ENCODE measurements at places on chromosomes 4 and X.

DNA sequence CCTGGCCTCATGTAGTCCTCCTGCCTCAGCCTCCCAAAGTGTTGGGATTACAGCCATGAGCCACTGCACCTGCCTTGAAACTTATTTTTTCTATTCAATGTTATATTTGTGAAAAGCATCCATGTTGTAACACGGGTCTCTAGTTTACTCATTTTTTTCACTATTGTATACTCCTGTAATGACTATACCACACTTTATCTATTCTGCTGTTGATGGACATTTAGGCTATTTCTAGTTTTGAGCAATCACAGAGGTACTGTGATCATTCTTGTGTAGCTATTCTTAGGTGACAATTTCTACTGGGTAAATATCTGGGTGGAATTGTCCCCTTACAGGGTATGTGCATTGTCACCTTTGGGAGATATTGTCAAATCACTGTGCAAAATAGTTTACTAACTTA is 3.6 kb downstream of the DRP2 start:
- no peak for DNase-seq

DNA sequence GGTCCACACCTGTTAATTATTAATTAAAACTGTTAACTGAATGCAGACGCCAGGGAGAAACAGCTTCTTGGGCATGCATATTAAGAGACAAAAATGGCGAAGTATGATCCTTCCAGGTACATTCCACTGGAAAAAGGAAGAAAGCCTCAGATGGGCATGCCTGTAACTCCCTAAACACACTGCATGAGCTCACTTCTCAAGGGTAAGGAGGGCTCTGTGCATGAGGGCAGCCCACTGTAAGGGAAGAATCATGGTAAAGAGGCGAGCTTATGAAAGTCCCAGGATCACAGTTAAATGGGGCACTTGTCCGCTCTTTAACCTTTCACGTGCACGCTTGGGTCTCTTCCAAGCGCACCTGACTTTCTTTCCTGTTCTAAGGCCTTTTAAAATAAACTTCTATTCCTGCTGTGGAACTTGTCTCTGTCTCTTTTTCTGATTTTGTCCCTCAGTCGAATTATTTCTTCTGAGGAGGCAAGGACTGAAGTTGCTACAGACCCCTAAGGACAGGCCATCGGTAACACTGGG is 321.7 kb downstream of the PPP1R2C start:
- no peak for DNase-seq

DNA sequence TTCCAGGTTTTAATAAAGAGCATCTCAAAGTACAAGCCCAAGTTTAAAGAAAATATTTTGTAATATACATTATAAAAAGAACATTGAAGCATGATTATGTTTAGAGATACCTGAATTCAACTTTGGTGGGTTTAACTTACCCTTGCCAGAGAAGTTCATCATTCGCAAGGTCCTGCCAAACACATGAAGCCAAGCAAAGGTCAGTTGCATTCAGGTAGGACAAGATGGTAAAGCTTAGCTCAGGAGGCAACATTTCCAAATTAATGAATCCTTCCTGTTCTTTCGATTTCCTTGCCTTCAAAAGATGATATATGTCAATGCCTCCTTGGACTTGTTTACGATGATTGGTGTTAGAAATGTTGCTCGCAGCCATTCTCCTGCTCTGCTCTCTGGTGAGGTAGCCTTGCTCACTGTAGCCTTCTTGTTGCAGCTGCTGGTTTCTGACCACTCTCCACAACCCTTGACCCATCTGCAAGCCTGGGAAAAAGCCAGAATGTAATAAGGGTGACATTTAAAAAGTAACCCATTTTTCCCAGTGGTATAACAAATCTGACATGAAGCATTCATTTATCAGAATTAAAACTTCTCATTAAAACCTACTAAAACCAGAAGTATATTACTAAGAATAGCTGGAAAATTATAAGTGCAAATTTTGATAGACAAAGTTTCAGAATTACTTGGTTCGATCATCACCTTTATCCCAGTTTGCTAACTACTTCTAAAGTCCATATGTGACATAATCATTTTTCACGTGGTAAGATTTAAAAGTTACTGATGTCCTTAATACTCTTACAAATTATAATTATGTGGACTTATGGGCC is 20.6 kb downstream of the FBXO8 start:
- DNase-seq, result no peak

- no peak for DNase-seq
Observed at GRCh38 chrX:7841084-7841805, 1.7 kb upstream of the VCX start.

DNA sequence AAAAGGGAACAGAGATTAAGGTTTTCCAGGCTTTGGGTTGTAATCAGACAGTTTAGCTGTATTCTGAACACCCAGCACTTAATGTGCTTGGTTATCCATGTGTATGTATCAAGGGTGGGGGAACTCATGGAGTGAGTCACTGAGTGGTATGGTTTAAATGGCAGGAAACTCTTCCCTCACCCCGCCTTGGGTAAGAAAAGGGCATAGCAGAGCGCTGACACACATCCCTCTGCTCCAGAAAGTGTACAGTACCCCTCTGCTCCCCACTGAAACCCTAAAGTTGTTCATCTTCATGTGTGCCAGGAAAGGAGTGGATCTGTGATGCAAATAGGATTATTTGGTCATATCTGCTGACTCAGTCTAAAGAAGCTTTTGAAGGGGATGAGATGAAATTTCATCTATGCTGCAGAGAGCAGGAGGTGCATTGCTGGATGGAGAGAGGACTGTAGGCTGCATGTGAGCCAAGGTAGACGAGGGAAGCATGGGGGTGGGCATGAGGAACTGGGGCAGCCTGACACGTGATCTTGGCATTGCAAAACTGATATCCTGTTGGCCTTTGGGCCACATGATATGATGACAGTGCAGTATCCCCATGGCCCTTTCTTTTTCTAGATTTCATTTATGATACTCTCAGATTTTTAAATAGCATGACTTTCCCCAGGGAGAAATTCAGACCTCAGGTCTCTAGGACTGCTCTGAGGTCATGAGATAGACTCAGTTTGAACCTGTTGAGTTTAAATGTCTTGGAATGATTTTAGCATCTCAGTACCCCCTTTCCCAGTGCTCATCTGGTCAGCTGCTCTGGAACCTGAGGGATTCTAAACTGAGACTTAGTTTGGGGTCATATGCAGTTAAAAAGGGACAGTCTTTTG is 84.8 kb downstream of the TMEM164 start:
- no peak for DNase-seq

GRCh38 chrX:154750301-154751202 is at the start of gene GAB3:
GAB3 (minus strand) TSS chrX:154751077; CDS start chrX:154751025, 52 bp downstream.
- no peak for DNase-seq

DNA sequence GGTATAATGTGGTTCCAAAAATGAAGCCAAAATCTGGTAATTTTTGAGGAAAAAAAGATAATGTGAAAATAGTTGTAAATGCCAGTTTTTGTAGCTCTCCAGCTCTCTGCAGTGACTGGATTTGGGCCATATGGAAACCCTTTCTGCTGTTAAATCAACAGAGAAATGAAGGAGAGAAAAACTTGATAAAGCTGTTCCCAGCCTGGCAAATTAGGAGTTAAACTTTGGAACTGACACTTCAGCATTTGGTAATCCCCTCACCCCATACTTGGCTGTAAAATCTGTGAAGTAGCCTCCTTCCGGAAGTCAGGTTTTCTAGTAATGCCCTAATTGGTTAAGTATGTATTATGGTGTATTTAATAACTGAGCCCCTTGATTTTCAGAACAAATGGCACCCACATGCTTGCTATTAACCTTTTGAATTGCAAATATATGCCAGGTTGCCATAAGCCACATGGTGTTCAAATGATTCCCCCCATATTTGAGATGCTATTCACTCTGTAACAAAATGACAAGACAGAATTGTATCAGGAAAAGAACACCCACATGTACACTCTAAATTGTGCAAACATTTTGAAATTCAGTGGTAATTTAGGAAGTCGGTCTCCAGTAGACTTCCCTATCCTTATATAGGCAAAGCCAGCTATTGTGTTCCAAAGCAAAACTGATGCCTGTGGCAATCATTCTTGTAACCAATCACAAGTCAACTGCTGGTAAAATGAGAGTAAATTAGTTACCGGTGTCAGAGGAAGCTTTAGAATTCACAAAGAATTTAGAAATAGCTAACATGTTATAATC is 96.3 kb upstream of the ADAMTS3 start:
- no peak for DNase-seq

DNA sequence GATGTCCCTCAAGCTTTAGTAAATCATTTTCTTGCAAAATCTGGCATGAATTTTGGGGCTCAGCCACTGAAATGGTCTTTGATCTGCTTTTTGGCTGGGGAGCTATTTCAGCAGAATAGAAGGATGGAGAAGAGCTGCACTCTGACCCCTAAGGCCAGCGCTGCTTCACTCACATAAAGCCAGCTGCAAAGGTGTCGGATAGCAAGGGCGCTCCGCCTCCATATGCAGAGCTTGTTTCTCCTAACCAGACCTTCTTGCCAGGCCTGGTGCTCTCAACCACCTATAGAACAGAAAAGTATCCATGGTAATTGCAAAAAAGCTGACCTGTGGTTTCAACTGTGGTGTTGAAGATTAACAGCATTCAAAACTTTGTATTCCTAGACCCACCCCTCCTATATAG is 24.1 kb upstream of the COQ2 start:
- no peak for DNase-seq

DNA sequence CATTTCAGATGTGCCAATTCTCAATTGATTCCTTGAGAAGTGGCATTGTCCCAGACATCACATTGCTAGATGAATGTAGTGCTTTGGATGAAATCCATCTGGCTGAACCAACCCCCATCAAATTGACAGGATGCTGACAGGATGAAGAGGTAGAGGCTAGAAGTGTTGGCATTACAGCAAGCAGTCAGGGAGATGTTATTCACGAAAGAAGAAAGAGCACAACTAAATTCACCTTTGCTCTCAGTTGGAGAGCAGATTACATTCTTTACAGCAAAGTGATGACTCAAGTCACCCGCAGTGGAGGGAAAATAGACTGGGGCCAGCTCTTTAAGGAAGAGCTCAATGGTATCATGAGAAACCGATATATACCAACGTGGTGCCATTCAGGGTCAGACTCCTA is 259.6 kb downstream of the C4orf33 start:
- no peak for DNase-seq

DNA sequence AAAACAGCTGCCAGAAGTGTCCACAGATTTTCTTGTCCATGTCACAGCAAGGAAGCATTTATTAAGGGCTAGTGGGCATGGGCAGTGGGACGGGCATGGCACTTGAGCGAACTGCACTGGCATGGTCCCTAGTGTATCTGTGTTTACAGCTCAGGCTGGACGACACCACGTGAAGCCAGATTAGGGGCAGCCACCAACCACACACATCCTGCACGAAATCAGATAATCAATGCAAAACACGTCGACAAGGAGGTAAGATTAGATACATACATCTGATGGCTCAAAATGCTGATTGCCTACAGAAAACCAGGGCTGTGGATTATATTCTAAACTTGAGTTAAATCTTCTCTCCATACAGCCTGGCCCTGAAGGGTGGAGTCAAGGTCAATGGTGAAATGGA is 103.8 kb upstream of the ATP6AP2 start:
- no peak for DNase-seq

GRCh38 chr4:138138774-138139173 is 103.4 kb downstream of the SLC7A11 start:
- DNase-seq, result no peak

DNA sequence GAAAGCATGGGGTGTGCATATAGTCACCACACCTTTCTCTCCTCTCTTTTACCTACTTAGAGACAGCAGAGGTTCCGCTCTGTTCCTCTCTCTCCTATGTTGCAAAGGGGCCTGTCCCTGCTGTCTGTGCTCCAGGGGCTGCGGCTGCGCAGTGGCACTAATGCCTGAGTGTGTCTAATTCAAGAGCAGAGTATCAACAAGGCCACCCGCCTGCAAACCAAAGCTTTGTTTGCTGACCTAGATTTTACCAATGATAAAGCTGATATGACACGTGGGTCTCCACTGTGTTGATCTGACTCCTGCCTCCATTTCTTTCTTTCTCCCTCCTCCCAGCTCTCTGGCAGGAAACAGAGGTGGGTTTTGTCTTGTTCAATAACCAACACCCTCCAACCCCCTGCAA is 74.9 kb downstream of the NSG1 start:
- no peak for DNase-seq

GRCh38 chr4:42150653-42151567 is 1.5 kb downstream of the BEND4 start:
- no peak for DNase-seq

DNA sequence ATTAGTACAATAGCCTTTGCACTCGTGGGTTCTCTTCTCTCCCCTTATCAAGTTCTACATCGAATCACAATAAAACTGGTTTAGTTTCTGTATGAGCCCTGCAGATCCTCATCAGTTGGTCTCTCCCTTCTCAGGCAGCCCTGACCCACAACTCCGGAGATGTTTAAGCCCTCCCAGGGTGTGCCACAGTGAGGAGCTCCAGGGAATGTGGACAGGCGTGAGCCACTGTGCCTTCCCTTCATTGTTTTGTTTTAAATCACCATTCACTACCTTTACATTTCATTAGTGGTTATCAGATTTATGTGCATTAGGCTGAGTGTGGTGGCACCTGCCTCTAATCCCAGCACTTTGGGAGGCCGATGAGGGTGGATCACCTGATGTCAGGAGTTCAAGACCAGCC is 133.2 kb downstream of the LARP7 start:
- no peak for DNase-seq

DNA sequence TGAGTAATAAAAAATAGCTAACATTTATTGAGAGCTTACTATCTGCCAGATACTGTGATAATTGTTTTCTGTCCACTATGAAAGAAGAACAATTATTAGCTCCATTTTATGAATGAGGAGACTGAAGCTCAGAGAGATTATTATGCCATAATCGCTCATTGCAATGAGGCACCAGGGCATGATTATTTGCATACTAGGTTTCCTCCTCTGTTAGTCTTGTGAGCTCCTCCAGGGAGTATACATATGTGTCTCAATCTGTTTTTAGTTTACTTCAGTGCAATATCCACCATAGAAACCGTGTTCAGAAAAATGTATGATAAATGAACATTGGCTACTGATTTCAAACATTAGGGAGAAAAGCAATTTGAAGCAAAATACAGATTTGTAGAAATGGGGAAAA is 139.4 kb upstream of the OTUD4 start:
- DNase-seq, result no peak

DNA sequence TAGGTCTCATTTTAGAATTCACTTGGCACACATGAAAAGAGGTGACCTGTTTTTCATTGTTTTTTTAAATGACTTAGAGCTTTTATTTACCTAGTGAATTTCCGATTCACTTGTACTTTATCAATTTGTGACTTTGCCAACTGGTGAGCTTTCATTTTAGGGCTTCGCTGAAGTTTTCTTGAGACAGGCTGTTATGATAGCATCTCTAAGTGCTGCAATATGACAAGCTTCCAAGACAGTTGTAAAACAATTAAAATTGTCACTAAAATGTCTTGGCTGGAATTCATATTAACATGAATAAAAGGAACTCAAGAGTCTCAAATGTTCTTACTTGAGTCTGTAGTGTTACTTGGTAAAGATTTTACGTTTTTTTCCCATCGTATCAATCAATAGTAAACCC is 831.7 kb upstream of the GRID2 start:
- no peak for DNase-seq

All from stimulated activated CD8-positive, alpha-beta memory T cell treated with anti-CD3 and anti-CD28 coated beads, Interleukin-15, amount 100 ng/mL, for 4 hours (primary cell).